NCI-H2029 treated with DMSO at 0.1 percent for 48 hours (cell line): ENCODE measurements at places on chromosomes 6 and 20.
A peak's percentile ranks its signal among the peaks of the same experiment; 100 is the strongest.

DNA sequence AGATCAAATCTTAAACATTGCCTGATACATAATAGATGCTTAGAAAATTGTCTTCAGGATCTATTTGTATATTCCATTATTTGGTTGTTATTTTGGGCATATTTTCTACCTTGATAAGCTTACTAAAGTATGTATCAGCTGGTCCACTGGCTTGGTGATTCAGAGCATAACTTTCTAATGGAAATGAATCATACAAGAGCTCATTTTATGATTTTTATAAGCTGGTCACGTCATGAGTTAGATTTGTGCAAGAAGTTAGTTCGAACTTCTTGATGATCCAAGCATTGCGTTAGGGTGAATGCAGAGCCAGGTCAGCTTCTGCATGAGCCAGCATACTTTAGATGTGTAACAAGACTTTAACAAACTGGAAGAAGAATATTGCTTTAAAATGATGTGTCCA, 144.5 kb upstream of the FLRT3 start:
- DNase-seq, result no peak

GRCh38 chr6:139497345-139497961, 123.0 kb upstream of the CITED2 start:
- no peak for DNase-seq

- DNase-seq, result no peak
Observed at GRCh38 chr20:955111-955510, 39.0 kb upstream of the ANGPT4 start.

GRCh38 chr20:36658300-36658699, 12.3 kb upstream of the SLA2 start:
- DNase-seq, result no peak

GRCh38 chr6:157760589-157761330, 62.3 kb upstream of the SNX9 start:
- no peak for DNase-seq

DNA sequence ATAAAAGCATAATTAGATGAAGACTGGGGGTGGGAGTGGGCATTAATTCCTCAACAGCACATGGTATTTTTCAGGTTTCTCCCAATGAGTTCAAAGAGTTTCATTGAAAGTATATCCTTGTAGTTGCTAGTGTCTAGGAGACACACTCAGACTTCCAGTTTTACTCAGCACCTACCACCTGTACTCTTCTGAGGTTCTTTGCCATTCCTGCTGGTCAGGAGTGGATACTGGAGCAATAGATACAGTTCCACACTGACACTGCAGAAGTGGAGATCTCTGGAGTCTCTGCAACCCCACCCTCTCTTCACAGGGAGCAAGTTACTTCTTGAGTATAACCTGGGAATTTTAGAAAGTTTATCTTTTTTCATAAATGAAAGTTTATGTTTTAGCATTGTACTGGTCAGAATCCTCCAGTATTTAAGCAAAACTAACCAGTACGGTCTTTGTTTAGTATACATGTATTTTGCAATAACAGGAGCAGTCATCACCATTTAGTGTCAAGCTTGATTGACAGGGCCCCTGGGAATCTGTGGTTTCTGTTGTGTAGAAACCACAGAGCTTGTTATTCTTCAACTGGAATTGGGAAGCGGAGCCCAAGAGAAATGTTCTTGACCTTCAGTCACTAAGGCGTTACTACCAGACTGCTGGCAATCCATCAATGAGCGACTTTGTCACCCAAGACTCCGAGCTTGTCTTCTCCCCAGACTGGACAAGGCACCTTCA, 148.1 kb downstream of the ZDHHC14 start:
- no peak for DNase-seq

DNA sequence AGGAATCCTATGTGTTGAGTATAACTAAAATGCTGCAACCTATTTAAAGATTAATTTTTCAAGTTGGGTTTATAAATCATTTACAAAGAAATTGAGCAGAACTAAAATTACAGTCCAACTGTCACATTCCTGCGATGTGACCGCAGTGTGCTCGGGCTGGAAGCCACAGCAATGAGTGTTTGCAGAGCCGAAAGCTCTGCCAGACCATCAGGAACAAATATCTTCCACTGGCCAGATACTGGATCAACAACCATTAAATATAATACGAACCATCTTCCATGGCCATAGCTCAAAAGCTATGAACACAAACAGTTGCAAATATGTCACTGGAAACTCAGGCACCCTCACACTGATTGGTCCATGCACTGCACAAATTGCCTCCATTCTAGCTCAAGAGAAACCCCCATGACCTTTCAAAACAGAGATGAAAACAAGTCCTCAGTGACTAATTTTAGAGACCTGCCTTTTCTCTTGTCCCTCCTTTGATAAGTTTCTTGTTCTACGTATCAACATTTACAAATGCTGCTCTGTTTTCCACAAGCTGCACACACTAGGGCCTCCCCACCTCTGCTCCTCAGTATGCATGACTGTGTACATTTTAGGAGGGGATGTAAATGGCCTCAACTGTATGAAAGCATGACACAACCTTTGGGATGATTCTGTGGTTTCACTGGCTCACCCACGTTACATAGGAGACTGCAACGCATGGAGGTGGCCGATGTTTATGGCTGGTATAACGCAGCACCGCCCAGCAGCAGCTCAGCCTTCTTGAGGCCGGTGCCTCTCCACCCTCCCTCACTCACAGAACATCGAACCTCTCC, 171.7 kb downstream of the WDR27 start:
- peak; percentile 87 for DNase-seq

DNA sequence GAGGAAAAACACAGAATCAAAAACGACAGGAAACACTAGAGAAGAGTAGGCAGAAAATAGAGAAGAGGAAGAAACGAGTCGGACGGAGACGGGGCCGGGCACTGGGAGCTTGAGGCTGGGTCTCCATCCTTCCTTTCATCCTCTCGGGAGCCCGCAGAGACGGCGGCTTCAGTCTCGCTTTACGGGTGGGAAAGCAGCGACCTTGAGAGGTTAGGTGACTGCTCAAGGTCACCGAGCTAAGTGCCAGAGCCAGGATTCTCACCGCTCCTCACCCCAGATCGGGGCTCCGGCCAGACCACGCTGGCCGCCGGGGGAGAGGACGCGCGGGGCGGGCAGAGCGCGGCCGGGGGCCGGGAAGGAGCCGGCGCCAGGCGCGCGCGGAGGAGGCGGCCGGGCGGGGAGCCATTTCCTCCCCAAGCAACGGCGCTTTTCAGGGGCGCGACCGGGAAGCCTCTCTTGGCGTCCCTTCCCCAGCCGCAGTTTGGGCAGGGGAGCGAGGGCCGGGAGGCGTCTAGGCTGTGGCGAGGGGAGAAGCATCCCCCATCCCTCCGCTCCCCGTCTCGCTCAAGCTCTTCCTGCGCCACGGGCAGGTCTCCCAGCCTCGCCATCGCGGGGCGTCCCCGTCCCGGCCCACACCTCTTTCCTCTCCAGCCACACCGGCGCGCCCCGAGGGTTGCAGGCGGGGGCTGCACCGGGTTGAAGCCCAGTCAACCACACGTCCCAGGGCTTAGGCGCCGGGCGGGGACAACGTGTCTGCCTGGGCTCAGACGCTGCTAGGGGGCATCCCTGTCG, 24.1 kb upstream of the MAP3K7 start:
- no peak for DNase-seq

- no peak for DNase-seq
Observed at GRCh38 chr20:57930351-57930750, 220.5 kb upstream of the PMEPA1 start.

- no peak for DNase-seq
Observed at GRCh38 chr6:10725044-10725443, 2.2 kb downstream of the TMEM14C start.

- no peak for DNase-seq
Observed at GRCh38 chr6:164022632-164023031, 608.1 kb downstream of the QKI start.

DNA sequence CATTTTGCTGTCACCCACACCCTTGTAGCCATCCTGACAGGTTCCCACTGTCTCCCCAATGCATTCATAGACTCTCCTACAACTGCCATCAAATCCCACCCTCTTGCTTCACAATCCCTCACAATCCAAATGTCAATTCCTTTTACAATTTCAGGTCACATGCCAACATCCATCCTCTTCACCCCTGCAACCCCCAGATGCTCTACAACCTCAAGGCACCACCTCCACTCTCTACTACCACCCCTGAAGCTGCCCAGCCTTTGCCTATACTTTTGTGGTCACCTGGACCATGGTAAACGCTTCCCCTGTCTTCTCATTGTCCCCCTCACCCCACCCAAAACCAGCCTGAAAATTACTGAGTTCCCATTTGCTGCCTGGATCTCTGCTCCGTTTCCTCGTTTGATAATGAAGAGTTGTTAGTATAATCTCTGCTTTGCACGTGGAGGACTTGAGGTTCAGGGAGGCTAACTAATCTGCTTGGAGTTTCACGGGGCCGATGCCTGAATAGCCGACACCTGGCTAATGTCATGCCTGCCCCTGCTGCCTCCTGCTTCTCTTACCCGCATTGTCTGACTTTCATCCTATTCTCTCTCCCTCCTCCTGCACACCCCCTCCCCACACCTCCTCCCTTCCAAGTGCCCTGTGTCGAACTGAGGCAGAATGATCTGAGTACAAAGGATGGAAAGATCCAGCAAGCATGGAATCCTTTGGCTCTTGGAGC, 82.4 kb upstream of the TOX2 start:
- DNase-seq, result no peak

- DNase-seq, result no peak
Observed at GRCh38 chr6:158963020-158963808, 36.8 kb downstream of the RSPH3 start.

- no peak for DNase-seq
Observed at GRCh38 chr6:105991561-105992314, 94.4 kb upstream of the PRDM1 start.

DNA sequence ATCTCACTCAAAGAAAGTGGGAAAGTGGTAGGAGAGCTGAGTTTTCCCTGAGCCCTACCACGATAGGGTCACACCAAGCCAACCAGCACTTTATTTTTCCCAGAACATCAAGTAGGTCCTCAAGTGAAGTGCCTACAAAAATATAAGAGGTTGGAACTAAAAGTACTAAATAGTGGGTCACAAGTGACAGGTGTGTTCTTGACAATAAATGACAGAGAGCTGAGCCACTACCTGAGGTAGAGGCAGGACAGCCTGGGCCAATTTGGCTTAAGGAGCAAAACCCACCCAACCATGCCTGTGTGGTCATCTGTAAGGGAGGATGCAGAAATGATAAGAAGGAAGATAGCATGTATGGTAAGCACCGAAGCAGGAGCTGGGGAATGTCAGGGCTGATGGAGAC, 154.8 kb upstream of the SSTR4 start:
- no peak for DNase-seq

- DNase-seq, result no peak
Observed at GRCh38 chr6:118705544-118706491, 54.4 kb upstream of the CEP85L start.

- DNase-seq, result no peak
Observed at GRCh38 chr6:78615430-78615904, 251.9 kb upstream of the IRAK1BP1 start.

- DNase-seq, result no peak
Observed at GRCh38 chr6:25842526-25842925, 10.7 kb upstream of the SLC17A1 start.

- DNase-seq, result no peak
Observed at GRCh38 chr6:44671333-44671732, 283.8 kb downstream of the CDC5L start.

DNA sequence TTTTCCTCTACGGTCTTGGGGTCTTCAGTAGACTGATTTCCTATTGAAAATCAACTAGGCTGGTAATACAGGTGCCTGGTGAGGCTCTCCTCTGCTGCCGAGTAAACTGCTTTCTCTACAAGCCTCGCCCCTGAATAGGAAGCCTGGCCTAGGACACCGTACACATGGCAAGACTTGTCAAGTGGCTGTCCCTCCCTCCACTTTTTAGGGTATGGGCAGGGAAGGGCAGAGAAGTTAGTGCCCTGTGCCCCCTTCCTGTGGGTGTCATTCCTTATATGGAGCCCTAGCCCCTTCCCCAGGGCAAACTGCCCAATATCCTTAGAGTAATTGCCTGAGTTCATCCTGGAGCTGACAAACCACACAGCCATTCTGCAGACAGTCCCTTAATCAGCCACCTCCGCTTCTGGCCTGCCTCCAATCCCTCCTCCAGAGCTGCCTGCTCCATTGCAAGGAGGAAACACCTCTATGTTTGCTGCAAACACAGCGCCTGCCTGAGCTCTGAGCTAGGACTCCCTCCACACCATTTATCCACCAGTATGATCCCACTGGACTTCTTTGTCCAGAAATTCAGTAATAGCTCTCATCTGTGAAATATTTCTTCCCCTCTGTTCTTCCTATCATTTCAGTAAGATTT, 93.1 kb downstream of the CHD6 start:
- peak; percentile 85 for DNase-seq

- DNase-seq, result no peak
Observed at GRCh38 chr6:6801005-6801335, 212.4 kb downstream of the LY86 start.

DNA sequence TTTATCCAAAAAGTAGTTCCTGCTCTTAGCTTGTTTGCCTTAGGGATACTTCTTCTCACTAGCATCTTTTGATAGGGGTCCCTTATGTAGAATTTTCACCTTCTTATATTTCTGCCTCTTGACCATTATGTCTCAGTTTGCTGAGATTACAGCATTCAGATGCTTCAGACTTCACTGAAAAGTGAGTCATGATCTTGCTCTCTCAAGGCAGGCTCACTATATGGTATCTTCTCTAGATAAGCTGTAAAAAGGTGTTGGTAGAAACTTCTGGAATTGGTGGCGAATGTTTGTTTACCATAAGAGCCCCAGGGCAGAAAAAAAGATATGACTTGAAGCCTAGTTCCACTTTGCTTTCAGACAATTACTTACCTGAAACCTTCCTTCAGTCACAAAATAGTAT, 19.7 kb downstream of the GTPBP2 start:
- no peak for DNase-seq

- no peak for DNase-seq
Observed at GRCh38 chr6:43445576-43445975, 9.8 kb downstream of the DLK2 start.

- no peak for DNase-seq
Observed at GRCh38 chr20:57773059-57773815, 63.4 kb upstream of the PMEPA1 start.

GRCh38 chr20:2599288-2600006, 53.0 kb upstream of the NOP56 start:
- DNase-seq, result no peak

GRCh38 chr6:165662041-165662748, 846 bp downstream of the PDE10A start:
- no peak for DNase-seq

- DNase-seq, result no peak
Observed at GRCh38 chr6:3527651-3527977, 70.8 kb upstream of the SLC22A23 start.

DNA sequence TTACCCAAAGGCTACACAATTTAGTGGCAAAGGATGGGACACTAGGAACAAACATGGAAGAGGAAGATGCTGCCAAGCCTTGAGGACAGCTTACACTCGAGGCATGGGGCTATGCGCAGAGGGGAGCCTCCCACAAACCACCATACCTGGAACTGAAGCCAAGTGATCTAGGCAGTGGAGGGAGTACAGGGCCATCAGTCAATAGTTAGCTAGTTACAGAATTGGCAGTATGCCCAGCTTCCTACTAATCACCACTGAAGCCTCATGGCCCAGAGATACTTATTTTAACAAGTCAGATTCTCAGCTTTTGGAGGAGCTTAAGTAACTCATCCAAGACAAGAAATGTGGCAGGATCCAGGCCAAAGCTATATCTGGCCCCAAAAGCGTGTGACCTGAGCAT, 226.6 kb upstream of the MOCS1 start:
- DNase-seq, result no peak
